ENCODE measurements at places on chromosomes 3 and 15.

- DNase-seq, result no peak
Measured at GRCh38 chr15:64122936-64123351, 27.2 kb downstream of the SNX1 start.

DNA sequence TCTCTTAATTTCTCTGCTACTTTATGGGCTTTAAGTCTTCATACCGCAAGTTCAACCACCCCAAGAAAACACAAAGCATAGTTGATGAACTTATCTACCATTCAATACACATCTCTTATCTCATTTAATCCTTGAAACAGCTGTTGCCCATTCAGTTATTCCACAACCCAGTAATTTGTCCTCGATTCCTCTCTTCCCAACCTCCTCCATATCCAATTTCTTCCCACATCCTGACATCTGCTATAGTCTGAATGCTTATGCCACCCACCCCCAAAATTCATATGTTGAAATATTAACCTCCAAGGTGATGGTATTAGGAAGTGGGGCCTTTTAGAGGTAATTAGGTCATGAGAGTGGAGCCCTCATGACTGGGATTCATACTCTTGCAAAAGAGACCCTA, 345.4 kb downstream of the ERC2 start:
- no peak for DNase-seq

- no peak for DNase-seq
Measured at GRCh38 chr3:23108451-23109057, 94.6 kb upstream of the UBE2E2 start.

GRCh38 chr3:126512026-126512425, 5.5 kb downstream of the UROC1 start:
- no peak for DNase-seq

GRCh38 chr3:171000281-171000680, 26.2 kb downstream of the SLC2A2 start:
- DNase-seq, result no peak

DNA sequence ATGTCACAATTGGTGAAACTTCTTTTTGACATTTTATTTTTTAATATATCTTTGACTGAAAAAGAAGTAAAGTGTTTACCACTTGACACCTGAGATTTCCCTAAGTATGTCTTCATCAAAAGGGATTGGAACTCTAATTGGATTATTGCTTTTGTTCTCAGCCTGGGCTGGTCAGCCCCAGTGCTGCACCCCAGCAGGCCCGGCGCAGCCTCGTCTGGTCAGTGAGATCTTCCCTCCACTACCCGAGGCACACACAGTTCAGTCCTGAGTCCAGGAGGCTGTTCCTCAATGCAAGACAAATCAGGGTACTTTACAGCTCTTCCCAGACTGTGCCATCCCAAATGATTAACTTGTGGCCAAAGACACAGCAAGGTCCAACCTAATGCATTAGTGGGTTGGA, 146.9 kb upstream of the SEMA6D start:
- no peak for DNase-seq

- peak; percentile 82 for DNase-seq
Measured at GRCh38 chr3:143973259-143974021, 1.8 kb downstream of the DIPK2A start.

GRCh38 chr3:186333256-186333655, 28.8 kb downstream of the DGKG start:
- no peak for DNase-seq

DNA sequence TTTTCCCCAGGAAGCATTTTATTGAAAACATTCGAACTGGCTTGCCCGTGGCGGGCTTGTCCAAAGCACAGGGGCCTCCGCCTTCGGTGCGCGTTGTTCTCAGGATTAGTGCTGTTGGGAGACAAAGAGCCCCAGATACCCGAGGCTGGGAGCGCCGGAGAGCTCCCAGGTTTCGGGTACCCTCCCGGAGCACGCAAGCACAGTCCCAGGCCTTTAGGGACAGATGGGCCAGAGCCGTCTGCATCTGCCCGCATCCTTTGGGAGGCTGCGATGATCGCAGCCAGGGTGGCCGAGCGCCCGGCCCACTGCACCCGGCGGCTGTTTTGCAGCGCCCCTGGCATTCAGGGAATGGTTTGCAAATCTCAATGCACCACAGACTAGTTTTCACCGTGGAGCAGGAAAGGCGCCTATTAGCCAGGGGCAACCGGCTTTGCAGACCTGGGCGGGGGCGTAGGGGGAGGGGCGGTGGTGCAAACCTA, 5.0 kb upstream of the FEZF2 start:
- DNase-seq, result no peak

GRCh38 chr3:28612232-28612631, 263.6 kb upstream of the AZI2 start:
- no peak for DNase-seq

DNA sequence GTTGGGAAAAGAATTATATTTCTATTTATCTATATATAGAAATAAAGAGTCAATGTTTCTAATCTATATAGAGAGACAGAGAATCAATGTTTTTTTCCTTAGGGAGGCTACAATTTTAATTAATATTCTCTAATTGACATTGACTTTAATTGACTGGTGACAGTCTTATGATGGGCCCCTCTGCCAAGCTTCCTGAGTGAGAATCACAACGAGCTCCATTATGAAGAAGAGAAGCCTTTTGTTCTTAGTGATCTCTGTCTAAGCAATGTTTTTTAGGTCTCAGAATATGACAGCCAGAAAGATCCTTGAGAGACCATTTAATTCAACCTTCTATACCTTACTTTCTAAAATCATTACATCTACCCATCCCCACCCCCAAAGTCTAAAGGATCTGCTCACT, 70.9 kb downstream of the IGSF11 start:
- DNase-seq, result no peak

- no peak for DNase-seq
Measured at GRCh38 chr3:179233043-179233442, 17.9 kb downstream of the KCNMB3 start.

DNA sequence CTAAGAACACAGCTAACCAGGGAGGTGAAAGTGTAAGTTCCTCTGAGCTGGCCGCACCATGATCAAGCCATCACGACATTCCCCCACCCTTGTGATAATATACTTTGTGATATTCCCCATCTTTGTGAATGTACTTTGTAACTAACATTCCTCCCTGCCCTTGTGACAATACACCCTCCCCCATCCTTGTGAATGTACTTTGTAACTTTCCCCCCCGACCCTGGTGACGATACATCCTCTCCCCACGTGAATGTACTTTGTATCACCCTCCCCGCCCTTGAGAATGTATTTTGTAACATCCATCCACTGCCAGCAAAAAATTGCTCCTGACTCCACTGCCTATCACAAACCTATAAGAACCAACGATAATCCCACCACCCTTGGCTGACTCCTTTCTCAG, 20.2 kb upstream of the OR5H6 start:
- DNase-seq, result no peak

DNA sequence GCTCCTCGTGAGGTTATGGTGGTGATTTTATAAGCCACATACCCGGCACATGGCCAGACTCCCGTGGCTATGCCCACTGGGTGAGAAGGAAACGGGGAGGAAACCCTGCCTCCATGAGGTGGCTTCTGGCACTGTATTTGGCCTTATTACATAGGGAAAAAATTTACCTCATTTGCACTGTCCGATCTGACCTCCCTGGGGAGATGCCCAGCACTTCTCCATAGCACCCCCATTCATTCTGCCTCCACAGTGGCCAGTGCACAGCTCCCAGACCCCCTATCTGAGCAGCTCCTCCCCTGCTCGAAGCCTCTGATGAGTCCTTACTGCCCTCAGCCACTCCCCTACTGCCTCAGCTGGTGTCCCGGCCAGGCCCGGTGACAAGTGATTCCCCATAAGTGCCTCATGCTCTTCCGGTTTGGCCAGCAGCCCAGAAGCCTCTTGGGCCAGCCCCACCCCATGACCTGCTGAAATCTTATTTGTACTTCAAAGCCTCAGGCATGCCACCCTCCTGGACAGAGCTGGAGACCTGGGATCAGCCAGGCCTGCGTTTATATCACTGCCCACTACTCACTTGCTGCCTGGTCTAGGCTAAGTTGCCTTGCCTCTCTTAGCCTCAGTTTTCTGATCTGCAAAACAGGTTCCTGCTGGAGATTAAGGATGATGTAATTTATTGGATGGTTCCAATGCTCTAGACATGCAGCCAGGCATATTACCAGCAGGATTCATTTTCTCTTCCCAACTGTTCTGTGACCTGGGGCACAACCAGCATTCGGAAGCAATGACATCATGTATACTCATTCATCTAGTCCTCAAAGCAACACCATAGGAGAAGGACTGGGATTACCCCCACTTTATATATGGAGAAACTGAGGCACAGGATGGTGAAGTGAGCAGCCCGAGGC, 30.6 kb upstream of the SLC6A6 start:
- peak; percentile 76 for DNase-seq

GRCh38 chr3:186940967-186941366, 10.6 kb downstream of the ST6GAL1 start:
- DNase-seq, result no peak

DNA sequence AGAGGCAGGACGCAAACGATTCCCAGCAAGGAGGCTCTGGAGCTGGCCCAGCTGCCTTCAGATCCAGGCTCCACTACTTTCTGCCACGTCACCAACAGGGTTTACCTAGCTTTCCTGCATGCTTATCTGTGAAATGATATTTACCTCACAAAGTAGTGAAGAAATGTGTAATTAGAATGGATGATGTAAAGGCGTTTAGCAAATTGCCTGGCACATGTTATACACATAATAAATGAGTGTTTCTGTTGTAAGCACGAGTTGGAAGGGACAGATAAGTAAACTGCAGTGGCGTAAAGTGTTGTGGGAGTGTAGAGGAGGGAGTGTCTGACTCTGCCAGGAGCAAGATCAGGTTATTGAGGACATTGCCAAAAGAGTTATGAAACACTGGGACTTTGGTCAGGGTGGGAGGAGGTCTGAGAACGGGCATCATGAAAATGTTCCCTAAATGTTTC, 3.5 kb upstream of the CHAC1 start:
- DNase-seq, result no peak

DNA sequence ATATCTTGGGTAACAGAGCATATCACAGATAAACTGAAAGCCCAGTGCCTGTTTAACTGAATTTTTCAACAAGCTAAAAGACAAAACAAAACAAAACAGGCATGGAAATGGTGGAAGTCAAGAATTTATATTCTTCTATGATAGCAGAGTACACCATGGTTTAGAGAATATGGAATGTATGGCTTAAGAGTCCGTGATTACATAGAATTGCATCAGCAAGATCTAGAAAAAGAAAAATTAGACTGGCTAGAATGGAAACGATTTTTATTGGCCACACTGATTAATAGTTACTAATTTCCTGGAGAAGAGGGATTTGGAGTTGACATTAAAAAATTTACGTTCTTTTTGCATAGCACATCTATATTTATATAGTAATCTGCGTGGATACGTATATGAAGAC, 435.2 kb upstream of the DPPA4 start:
- no peak for DNase-seq

GRCh38 chr3:4409971-4410573, 57.0 kb downstream of the SUMF1 start:
- DNase-seq, result no peak

- no peak for DNase-seq
Measured at GRCh38 chr15:92906563-92907081, 6.5 kb downstream of the CHD2 start.

DNA sequence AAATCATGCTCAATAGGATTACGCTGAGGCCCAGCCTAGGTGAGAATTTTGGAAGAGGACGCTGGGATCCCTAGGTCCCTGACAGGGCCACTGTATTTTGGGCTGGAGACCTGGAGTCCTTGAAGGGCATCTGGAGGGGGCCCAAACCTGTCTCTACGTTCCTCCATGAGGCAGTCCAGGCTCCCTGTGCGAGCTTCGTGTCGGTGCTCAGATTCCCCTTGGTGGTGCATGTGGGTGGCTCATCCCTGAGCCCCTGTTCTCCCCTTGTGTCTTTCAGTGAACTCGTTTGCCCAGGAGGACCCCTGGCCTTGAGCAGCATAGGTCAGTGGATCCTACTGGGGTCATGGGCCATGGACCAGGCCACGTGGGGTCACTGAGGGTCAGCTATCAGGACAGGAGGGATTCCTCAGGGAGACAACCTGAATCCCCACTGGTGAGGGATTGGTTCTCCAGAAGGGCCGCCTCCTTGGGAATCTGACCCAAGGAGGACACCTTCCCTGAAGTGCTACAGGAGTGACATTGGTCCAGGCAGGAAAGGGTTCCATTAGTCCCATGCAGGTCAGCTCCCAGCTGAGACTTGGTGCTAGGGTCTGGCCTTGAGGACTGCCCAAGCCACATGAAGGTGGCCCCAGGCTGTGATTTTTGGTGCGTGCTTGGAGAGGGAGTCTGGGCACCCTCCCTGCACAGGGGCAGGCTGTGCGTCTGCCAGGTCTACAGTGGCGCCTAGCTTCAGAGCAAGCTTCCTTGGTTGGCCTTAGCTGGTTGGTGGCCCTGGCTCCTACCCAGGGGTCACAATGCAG, 229.8 kb downstream of the SNRPN start:
- no peak for DNase-seq

DNA sequence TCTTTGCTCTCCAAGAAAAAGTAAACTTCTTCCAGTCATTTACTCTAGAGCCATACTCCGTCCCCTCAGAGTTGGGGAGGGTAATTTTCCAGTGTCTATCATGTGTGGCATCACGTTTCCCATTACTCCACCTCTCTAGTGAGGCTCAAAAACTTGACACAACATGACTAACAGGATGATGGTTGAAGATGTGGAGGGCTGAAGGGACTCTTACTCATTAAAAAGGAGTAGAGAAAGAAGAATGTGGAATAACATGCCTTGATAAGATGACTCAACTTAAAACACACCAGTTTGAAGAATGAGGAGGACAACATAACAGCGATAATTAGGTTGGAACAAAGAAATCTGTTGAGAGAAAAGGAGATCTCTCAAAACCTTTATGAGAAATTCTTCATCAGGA, 894.3 kb downstream of the OTOL1 start:
- peak; percentile 73 for DNase-seq

- DNase-seq, result no peak
Measured at GRCh38 chr3:50369012-50369670, 9.8 kb upstream of the TMEM115 start.

GRCh38 chr15:27885201-27885600, 213.9 kb downstream of the OCA2 start:
- DNase-seq, result no peak

- DNase-seq, result peak; percentile 69
Measured at GRCh38 chr3:141561426-141562034, 74.7 kb downstream of the RASA2 start.

GRCh38 chr3:109112946-109113760, 4.8 kb downstream of the MORC1 start:
- no peak for DNase-seq

DNA sequence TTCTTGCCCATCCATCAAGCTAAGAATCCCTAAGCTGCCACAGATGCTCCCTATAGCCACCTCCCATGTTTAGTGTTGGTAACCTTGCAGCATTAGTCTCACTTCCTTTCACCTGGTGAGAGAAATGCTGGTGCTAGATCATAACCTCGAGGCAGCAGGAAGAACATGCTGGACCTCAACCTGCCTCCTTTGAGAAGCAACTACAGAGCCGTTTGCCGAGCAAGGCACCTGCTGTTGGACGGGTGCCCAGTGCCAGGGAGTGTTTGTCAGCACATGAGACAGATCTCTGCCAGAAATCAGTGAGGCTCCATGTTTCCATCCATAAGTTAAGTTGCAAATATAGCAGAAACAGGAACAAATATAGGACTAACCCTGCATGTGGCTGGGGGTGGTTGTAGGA, 955.7 kb downstream of the TUSC7 start:
- DNase-seq, result no peak
